ENCODE measurements at places on chromosomes 4 and X.

GRCh38 chr4:74038425-74039314 lies at the start of gene CXCL3:
Gene CXCL3, minus strand, starts transcription at chr4:74038689. Its CDS starts 78 bp downstream, at chr4:74038611.
- peak; percentile 96 for DNase-seq

DNA sequence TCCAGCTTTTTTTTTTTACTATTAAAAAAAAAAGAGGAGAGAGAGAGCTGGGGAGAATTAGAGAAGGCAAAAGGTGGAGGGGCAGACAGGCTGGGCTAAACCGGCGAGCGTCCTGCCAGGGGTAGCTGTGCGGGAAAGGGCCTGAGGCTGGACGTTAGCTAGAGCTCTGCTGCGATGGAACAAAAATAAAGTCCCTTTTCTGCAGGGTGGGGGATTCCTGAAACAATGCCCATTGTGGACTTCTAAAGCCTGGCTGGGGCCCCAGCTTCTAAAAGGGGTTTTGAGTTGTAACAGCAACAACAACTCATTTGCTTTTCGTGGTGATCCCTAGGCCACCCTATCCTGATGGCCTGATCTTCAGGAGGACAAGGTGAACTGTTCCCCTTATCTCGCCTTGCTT lies 311.7 kb downstream of the FBXW7 start:
- no peak for DNase-seq

- DNase-seq = no peak
Observed at GRCh38 chrX:110691446-110691845, 104.2 kb downstream of the CHRDL1 start.

GRCh38 chr4:18882468-18882867 lies 860.9 kb upstream of the LCORL start:
- DNase-seq = no peak

DNA sequence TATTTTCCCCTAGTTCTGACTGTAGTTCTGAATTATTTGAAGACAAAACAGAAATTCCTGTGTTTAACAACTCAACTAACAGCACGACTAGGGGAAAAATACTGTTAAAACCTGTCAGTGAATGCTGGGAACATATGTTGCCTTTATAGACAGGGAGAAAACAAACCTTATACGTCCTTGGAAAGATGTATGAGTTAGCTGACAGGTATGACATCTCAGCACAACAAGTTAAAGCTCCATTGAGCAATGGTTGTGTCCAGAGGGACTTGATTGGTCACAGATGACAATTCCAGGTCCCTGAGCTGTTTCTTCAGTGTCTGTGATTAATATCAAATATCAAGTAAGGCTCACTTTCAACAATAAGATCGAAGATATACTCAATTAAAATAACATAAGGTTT lies 58.2 kb upstream of the DDIT4L start:
- DNase-seq = no peak
